ENCODE measurements at places on chromosomes 11 and 22.

DNA sequence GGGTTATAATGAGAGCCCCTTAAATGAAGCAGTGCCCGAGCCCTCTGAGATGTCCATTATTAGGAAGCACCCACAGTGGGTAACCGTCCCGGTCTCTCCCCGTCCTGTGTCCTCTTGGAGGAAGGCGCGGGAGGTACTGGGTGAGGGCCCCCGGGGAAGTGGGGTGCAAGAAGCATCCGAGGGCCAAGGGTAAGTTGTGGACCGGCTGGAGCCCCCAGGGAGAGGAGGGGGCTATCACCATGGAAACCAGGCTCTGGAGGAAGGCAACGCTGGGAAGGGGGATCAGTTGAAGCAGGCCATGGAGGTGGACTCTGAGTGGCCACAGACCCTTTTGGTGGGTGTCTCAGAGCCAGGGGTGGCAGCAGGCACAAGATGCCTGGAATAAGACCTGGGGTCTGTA lies 173.6 kb downstream of the ST3GAL4 start:
- no peak for DNase-seq

DNA sequence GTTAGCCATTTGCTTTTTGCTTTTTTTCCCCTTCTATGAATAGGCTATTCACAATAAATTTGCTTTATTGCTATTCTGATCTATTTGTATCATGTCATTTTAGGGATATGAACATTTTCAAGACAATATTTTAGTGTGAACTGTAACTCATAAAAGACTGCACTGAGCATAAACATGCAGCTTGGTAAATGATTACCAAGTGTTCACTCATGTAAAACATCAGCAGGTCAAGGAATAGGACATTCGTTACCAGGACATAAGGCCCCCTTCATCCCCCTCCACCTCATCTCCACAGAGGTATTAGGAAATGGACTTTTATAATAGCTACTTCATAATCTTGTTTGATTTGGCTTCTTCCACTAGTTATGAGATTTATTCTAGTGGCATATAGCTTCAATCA lies 12.4 kb downstream of the NLRP14 start:
- DNase-seq, result no peak

DNA sequence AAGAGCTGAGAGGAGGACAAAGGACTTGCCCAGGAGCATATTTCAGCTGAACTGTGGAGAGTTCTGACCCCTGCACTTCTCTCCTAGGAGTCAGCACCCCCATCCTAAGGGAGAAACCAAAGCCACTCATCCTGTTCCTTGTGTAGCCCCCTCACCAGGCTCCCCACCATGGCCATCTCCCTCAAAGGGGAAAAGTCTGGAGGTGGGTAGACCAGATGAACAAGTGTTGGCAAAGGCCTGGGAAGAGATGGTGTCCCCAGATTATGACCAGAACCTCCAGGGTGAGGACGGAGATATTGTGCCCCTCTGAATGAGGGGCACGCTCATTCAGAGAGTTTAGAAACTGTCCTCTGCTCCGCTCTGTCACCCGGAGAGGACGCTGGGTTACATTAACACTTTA lies 880.0 kb downstream of the BRD1 start:
- no peak for DNase-seq

DNA sequence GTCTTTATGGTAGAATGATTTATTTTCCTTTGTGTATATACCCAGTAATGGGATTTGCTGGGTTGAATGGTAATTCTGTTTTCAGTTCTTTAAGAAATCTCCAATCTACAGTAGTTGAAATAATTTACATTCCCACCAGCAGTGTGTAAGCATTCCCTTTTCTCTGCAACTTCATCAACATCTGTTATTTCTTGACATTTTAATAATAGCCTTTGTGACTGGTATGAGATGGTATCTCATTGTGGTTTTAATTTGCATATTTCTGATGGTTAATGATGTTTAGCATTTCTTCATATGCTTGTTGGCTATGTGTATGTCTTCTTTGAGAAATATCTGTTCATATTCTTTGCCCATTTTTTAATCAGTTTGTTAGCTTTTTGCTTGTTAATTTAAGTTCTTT lies 901.2 kb downstream of the METTL15 start:
- no peak for DNase-seq

GRCh38 chr11:101707477-101707876 lies 123.7 kb upstream of the TRPC6 start:
- no peak for DNase-seq

DNA sequence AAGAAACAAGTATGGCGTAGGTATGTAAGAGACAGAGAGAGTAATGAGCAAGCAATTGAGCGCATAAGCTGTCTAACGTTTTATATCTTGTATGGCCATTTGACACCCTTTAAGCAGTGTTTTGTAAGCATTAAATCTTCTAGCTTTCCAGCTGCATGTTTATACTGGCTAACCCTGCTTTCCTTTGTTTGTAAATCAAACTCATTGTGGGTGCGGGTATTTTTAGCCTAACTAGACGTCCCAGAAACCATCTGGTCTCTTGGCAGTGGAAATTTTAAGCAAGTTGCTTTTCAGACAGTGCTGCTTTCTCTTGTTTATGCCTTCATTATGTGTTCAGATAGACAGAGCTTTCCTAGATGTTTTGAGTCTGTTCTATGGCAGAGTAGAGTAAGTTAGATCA lies 73.5 kb downstream of the RNF169 start:
- no peak for DNase-seq

- DNase-seq, result no peak
These were observed 32.8 kb downstream of the NRXN2 start for GRCh38 chr11:64690235-64690634.

DNA sequence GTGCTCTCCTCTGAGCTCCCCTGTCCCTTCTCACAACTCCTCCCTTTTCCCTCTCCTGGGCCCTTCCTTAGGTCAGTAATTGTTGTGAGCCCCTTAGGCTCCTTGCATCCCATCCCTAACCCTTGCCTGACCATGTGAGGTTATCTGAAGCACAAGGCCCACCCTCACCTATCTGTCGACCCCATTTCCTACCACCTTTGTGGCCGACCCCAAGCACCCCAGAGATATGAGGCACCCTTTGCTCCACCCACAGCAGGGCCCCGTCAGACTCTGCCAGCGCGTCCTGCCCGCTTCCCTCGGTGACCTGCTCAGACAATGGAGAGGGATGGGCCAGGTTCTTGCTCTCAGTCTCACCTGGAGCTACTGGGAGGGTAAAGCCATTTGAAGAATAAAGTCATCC lies 1.3 kb downstream of the GNG3 start:
- DNase-seq, result no peak

DNA sequence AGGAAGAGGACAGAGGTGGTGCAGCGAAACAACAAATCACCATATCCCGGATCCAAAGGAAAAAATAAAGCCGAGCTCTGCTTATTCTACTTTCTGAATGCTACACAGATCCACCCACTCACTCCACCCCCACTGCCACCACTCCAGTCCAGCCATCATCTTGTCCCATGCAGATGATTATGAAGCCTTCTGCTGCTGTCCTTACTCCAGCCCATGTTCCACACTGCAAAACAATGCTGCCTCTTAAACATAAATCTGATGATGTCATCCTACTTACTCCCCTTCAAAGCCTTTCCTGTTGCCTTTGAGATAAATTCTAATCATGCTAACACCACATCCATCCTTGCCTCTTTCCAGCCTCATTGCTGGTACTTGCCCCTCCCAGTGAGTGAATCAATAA lies 6.5 kb upstream of the DRD2 start:
- DNase-seq, result no peak

GRCh38 chr11:106015066-106015465 lies 7.0 kb downstream of the MSANTD4 start:
- DNase-seq, result no peak

- DNase-seq, result no peak
These were observed 68.7 kb upstream of the GDPD4 start for GRCh38 chr11:77370217-77370616.

DNA sequence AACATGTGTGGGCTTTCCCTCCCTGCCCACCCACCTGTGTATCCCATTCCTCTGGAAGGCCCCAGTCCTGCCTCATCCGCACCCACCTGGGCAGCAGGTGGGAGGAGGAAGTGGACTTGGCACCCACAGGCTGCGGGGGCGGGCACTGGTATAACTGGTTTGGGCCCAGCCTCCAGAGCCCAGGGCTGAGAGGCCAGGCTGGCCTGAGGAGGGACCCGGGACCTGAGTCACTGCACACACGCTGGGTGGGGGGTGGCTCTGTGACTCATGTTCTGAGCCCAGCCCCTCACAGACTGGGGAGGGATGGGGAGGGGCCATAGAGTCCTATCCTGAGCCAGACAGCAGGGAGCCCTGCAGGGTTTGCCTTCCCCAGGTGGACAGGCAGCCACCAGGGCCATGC lies 16.7 kb downstream of the PHLDA2 start:
- DNase-seq, result no peak

DNA sequence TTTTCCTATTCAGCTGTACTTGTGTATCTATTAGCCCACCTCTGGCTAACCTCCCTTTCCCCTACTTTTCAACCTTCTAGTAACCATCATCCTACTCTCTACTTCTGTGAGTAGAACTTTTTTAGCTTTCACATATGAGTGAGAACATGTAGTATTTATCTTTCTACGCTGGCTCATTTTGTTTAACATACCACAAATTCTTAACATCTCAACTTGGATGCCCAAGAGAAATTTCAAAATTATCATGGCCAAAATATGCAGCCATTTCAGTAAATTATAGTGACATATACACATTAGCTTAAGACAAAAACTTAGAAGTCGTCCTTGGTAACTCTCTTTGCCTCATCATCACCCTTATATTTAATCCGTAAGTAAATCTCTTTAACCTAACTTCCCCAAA lies 34.7 kb downstream of the LUZP2 start:
- no peak for DNase-seq

DNA sequence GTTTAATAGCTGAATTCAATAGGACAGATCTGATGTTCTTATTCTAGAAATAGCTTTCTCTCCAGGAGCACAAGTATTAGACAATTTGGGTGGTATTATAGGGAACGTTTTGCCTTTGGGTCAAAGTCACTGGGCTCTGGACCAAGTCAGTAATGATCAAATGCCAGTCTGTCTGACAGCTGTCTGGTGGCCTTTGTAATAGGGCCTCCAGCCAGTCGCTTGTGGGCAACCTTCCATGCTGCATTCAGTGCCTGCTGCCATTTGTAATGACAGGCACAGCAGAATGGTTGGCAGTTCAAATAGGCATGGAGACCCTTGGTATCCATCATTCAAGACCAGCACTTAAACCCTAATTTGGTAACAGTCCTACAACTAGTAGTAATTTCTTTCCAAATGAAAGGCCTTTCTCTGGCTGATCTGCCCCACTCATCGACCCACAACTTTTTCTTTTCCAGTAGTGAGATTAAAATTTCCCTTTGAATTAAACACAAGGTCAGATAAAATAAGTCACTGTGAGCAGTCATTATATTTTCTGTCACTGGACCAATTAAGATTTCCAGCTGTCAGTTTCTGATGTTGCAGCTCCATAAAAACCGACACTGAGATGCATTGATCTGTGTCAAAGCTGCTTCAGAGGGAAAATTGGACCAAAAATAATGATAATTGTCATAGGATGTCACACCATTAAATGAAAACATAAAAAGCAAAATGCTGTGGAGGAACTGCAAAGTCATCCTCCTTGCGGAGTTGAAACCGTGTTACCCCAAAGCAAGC lies 1038.1 kb downstream of the LRRC4C start:
- no peak for DNase-seq

DNA sequence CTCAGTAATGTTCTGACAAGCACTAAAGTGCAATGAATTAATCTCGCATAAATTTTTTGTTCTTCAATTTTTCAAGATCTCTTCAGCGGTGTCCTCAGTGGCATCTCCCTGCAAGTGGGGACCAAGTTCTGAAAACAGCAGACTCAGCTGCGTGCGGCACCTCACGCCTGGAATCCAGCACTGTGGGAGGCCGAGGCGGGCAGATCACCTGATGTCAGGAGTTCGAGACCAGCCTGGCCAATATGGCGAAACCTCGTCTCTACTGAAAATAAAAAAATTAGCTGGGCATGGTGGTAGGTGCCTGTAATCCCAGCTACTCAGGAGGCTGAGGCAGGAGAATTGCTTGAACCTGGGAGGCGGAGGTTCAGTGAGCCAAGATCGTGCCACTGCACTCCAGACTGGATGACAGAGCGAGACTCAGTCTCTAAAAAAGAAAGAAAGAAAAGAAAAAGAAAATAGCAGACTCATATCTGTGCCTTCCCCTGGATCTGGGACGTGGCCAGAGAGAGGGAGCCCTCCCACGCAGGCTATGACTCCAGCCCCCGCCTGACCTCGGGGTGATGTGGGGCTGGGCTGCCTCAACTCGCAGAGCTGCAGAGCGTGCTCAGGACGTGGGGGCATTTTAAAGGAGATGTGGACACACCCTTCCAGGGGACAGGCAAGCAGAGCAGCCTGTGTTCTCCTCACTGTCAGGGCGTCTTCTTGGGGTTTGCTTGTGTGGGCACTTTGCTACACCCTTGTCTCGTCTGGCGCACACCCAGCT lies 346.6 kb downstream of the BRD1 start:
- no peak for DNase-seq

DNA sequence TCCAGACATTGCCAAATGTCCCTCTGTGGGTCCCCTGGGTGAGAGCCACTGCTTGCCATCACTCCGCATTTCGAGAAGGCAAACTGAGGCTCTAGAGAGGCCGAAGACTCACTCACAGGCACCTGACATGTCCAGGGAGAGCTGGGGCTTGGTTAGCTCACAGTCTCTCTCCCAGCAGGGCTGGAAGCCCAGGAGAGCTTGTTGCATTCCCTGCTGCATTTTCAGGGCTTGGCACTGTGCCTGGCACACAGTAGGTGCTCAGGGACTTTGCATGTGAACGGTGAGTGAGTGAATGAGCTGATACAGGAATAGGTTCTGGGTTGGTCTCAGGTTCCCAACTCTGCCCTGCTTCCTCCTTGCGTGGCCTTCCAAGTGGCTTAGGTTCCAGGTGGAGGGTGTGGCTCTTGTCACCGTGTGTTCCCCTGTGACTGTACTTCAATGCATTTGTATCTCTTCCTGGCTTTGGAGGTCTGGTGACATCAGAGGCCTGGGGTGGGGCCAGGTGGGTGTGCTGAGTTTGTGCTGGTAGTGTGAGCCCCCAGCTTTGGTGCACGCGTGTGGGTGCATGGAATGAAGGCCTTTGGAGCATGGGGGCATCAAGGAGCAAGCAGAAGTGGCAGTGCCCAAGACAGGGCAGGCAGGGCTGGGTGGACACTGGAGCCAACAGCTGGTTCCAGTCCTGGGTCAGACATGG lies 18.4 kb upstream of the SMIM38 start:
- DNase-seq, result no peak

DNA sequence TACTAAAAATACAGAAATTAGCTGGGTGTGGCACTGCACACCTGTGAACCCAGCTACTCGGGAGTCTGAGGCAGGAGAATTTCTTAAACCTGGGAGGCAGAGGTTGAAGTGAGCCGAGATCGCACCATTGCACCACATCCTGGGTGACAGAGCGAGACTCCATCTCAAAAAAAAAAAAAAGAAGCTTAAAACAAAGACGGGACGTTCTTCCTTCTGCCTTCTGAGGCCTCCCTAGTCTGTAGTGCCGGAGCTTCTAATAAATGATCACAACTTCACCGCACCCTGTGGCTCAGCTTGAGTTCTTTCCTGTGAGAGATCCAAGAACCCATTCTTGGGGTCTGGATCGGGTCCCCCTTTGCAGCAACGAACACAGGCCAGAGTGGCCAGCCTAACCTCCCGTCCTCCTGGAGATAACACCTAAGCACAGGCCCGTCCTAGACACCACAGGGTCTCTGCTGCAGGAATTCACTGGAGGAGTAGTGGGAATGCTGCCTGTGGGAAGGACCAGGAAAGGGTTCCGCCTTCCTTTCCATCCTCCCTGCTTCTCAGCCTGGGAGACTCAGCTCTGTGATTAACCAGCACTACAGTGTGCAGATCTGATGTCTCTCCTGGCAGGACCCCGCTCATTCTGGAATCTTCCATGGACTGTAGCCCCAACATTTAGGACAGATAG lies 2.2 kb upstream of the APOBEC3H start:
- no peak for DNase-seq

GRCh38 chr11:43150697-43151096 lies 161.1 kb upstream of the API5 start:
- no peak for DNase-seq
